ENCODE measurements at places on chromosomes 6 and 20.

- no peak for DNase-seq
These were observed 628 bp upstream of the BPIFB2 start for GRCh38 chr20:33006776-33007375.

DNA sequence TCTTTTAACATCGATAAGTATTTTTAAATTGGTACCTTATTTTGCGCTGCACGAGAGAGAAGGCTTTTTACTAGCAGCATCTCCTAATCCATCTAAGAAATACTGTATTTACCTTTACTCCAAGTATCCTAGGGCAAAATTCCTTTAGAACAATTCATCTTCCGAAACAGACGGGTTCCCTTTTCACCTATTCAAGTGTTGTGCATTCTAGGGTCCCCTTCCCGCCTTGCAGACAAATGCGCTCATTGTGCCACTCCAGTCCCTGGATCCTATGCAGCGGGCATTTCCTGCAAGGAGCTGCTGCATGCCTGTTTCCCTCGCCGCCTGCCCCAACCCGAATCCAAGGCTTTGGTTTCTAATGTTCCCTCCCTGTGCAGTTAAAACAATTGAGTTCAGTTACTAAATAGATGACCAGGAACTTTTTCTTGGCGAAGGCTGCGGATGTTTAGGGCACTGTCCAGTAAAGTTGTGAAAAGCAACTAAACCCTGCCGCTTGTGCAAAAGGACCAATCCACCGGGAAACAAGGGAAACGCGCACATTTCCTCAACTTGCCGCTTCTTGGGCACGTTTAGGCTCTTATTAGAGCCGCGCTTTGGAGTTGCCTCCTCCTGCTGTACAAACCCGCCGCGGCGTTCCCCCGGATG, 556 bp upstream of the SCAF8 start:
- peak; percentile 46 for DNase-seq

DNA sequence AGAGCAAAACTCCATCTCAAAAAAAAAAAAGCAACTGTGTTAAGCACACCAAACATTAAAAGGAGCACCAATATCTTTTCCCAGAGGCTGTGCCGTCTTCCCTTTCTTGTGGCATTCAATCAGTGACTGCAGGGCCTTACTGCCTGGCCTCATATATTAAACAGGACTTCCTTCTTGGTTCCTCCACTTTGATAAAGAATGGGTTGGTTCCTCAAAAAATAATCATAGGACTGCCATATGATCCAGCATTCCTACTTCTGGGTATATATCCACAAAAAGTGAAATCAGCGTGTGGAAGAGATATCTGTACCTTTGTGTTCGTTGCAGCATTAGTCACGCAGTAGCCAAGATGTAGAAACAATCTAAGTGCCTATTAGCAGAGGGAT, 40.3 kb upstream of the GFOD1 start:
- DNase-seq = no peak

DNA sequence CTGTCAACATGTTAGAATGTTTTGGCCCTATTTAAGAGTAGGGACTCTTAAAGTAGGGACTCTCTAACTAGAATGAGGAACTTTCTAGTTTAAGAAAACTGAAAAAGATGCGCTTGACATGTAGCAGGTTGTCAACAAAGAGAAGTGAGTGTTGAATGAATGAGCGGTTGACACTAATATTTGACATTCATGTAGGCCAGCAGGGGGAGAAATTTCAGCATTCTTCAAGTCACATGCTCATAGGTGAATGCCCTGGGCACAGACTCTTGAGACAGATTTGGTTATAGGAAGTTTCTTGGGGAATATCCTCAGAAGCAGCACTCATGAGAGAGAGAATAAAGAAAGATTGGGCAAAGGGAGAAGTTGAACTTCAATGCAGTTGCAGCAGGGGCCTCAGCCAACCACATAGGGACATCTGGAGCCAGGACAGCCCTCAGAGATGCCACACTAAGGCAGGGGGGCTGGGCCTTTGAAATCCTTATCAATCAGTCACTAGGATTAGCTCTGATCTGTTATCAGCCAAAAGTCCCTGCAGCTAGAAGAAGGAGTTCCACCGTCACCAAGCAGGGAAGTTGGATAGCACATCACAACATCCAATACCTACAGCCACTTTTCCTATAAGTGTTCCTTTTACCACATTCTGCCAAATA, 145.1 kb upstream of the FKBP1C start:
- peak; percentile 14 for DNase-seq

GRCh38 chr6:223763-224162, 68.5 kb upstream of the DUSP22 start:
- no peak for DNase-seq

GRCh38 chr6:148868314-148868713, 121.5 kb downstream of the UST start:
- no peak for DNase-seq

DNA sequence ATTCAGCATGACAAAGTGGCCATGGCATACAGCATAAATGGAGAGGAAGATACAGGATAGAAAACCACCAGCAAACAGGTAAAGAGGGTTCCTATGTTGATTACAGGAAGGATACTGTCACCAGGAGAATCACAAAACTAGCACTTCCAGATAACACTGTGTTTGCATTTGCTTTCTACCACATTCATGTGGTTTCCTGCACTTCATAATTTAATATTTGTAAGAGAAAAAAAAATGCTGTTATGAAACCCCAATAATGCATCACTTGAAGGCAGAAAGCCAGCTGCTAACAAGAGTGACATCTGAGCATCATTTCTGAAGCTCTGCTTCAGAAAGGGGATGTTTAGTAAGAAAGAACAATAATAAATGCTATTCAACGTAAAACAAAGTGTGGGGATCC, 106.6 kb downstream of the ATXN1 start:
- DNase-seq = no peak

- DNase-seq = peak; percentile 55
These were observed 192.0 kb downstream of the PREX1 start for GRCh38 chr20:48635791-48636267.

GRCh38 chr20:47872341-47872740, 87.1 kb upstream of the SULF2 start:
- DNase-seq = no peak

GRCh38 chr6:158655569-158656450, 6.0 kb downstream of the SYTL3 start:
- no peak for DNase-seq

DNA sequence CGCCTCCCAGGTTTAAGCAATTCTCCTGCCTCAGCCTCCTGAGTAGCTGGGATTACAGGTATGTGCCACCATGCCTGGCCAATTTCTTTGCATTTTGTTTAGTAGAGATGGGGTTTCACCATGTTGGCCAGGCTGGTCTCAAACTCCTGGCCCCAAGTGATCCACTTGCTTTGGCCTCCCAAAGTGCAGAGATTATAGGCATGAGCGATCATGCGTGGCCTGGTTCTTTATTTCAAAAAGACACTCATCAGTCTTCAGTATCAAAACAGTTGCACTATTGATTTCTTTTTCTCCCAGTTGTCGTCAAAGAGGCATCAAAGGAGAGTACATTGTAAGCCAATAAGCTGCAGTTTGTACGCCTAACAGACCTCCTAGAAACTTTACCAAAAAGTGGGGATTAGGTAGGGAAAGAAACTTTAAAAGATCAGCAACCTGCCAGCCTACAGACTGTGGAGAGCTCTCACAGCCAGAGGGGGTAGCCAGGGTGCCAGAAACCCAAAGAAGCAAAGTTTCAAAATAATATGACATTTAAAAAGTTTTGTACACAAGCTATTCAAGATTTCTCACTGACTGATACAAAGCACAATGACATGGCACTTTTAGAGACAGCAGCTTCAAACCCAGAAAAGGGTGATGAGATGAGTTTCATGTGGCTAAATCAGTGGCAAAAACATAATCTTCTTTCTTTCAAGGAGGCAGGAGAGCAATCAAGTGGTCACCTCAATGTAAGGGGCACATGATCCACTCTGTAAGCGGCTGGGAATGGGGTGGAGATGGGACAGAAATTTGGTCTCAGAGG, 83.0 kb upstream of the RALY start:
- DNase-seq = peak; percentile 9

DNA sequence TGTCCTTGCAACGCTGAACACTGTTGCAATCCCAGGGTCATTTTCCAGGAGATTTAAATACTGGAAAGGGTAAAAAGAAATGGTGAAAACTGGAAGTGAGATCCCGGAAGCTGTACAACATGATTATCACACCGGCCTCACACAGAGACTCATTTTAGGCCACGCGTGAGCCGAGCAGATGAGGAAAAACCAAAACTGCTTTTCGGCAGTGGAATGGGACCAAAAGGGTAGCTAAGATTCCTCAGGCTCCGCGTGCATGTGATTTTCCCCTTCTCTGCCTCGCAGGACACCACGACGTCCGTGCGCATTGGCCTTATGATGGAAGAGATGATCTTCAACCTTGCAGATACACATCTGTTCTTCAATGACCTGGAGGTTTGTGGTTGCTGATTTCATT, 213.7 kb downstream of the ZMYND8 start:
- DNase-seq = no peak

- no peak for DNase-seq
These were observed 35.3 kb downstream of the ZMYND8 start for GRCh38 chr20:47320990-47321805.

DNA sequence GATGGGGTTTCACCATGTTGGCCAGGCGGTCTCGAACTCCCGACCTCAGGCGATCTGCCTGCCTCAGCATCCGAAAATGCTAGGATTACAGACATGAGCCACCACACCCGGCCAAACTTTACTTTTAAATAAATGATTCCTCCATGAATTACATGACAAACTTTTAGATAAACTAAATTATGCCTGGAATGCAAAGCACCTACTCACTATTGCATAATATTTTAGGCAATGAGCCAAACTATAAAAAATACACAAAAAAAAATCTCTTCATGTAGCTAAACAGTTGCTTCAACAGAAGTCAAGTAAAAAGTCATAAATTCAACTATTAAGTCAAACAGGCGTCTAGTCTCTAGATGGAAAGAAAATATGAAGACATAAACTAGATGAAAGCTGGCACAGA, 56.5 kb downstream of the PTPRK start:
- DNase-seq = peak; percentile 3

DNA sequence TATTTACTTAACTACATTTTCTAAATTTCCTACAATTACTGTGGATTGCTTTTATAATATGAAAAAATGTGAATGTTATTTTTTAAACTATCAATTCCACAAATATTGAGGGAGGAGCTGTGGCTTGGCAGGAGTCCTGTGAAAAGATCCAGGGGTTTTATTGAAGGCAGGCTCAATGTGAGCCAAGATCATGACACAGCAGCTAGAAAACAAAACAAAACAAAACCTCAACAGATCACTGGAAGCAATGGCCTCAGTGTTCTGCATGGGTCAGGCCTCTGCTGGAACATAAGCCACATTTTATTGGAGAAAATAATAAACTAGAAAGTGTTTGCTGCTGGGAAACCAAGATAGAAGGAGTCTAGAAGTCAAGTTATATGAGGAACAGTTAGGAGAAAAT, 19.4 kb upstream of the RCAN2 start:
- no peak for DNase-seq

DNA sequence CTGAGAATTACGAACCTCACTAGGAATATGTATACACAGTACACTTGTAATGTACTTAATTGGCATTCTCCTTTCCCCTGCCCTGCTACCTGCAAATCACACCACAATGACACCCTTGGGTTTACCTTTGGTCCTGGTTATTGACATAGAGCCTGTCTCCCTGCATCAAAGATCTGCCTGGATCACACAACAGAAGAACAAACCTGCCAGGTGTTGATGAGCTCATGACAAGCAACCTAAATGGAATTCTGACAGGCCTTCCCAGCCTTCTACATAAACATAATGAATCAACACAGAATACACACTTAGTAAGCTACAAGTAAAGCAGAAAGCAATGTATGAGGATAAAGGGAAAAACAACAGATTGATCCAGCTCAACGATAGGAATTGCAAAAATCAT, 95.6 kb downstream of the HDGFL1 start:
- DNase-seq = no peak

GRCh38 chr6:166055801-166056200, 111.8 kb downstream of the TBXT start:
- no peak for DNase-seq

GRCh38 chr20:41086402-41087324, 50.7 kb upstream of the PLCG1 start:
- DNase-seq = no peak
